ENCODE measurements at places on chromosomes 6 and 20.

DNA sequence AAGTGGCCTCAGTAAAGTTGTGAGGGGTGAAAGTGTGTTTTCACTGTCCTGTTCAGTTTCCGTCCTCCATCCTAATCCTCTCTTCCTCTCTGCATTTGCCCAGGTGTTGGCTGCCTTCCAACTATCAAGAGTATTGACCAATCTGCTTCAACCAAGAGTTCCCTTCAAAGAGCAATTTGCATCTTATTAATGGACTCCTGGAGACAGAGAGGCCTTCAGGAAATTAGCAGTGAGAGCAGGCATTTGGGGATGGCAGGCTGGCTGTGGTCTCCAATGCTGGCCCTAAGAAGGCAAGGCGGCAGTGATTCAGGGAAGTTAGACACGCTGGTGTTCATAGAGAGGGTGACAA, 77.2 kb downstream of the GPR6 start:
- no peak for DNase-seq

- DNase-seq, result no peak
Observed at GRCh38 chr20:37947943-37948342, 45.0 kb downstream of the VSTM2L start.

GRCh38 chr6:147717991-147718390, 209.5 kb downstream of the SAMD5 start:
- no peak for DNase-seq

DNA sequence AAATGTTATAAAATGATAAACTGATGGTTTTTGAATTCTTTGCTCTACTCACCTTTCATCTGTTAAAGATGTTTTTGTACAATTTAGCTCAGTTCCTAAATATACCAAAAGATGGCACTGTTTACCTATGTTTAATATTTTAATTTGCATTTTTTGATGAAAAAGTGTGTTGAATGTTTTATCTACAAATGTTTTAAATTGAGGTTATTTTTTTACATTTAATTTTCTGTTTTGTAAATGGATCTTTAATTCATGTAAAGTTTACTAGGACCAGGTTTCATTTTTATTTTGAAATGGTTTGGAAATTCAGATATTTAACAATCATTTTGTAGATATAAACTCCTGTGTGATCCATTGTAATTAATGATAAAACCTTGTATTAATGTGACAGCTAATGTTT, 30.0 kb downstream of the CDKAL1 start:
- DNase-seq, result peak; percentile 34

- no peak for DNase-seq
Observed at GRCh38 chr20:4283016-4283415, 267.7 kb upstream of the RNF24 start.

- no peak for DNase-seq
Observed at GRCh38 chr20:58584881-58585752, 66.0 kb upstream of the STX16 start.

DNA sequence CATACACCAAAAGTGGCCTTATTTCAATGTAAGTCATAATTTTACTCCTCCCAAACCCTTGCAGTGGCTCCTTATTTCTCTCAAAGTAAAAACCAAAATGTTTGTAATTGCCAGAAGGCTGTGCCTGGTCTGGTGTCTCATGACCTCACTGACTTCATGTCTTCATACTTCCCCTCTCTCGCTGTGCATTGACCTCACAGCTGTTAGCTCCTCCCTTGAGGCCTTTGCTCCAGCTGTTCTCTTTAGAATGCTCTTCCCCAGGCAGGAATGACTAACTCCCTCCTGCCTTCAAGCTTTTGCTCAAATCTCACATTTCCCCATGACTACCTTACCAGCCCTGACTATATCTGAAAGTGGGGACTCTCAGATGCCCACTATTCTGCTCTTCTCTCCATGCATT, 83.3 kb downstream of the MTFR2 start:
- DNase-seq, result no peak

GRCh38 chr6:89479897-89480296, 46.9 kb downstream of the ANKRD6 start:
- DNase-seq, result no peak

- DNase-seq, result no peak
Observed at GRCh38 chr6:131635384-131636340, 1.4 kb upstream of the ENPP3 start.

- DNase-seq, result no peak
Observed at GRCh38 chr6:147944122-147944521, 398.5 kb upstream of the SASH1 start.

Measured in CD14-positive monocyte (primary cell).